ENCODE measurements at places on chromosomes 7 and 10.
A peak's percentile ranks its signal among the peaks of the same experiment; 100 is the strongest.

DNA sequence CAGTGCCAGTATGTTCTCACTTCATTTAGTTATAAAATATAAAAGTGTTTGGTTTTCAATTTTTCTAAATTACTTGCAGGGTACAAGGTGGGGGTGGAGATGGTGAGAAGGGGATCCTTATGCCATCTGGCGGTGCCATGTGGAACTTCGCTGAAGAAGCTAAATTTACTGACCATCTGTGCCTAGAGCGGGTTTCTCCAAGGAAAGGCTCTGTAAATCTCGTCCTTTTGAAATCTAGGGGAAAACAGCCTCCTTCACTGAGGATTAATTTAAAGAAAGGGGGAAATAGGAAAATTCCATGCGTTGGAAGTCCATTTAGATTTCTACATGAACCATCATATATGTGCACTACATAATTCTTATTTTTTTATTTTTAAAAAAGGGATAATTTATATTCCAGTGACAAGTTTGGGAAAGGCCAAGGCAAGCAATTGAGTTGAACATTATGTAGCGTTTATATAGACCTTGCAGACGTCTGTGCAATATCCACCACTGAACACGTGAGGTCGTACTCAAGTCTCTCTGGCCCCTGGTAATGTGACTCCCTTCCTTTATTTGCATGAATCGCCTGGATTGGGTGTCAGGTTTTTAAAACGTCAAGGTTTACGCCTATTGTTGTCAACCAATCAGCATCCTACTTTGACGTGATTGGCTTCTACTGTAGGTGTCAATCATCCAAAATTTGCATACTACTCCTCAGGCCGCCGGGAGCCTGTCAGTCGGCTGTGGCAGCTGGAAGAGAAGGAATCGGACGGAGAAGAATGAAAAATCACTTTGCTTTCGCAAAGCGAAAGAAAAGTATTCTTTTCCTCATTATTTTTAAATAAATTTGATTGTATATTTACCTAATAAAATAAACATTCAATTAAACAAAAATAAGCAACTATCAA lies 297.1 kb upstream of the NFE2L3 start:
- DNase-seq = peak; percentile 94

GRCh38 chr7:130436253-130436652 lies 4.6 kb downstream of the CEP41 start:
- no peak for DNase-seq

- no peak for DNase-seq
Measured at GRCh38 chr7:120421151-120421651, 148.2 kb downstream of the KCND2 start.

- DNase-seq = no peak
Measured at GRCh38 chr7:154965014-154965413, 37.9 kb downstream of the PAXIP1 start.

GRCh38 chr10:80161321-80162083 lies 29.0 kb downstream of the PLAC9 start:
- DNase-seq = peak; percentile 50

- DNase-seq = no peak
Measured at GRCh38 chr7:56105508-56105907, 768 bp downstream of the CHCHD2 start.

All from SK-N-SH (cell line).